GM12892 (cell line): ENCODE measurements at places on chromosomes 2 and 18.
A peak's percentile ranks its signal among the peaks of the same experiment; 100 is the strongest.

DNA sequence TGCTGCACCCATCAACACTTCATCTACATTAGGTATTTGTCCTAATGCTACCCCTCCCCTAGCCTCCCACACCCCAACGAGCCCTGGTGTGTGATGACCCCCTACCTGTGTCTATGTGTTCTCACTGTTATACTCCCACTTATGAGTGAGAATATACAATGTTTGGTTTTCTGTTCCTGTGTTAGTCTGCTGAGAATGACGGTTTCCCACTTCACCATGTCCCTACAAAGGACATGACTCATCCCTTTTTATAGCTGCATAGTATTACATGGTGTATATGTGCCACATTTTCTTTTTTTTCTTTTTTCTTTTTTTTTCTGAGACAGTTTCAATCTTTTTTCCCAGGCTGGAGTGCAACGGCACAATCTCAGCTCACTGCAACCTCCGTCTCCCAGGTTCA, 284.1 kb upstream of the CYP26B1 start:
- DNase-seq: no peak

GRCh38 chr2:156695020-156695419, 258.8 kb downstream of the GPD2 start:
- no peak for DNase-seq

DNA sequence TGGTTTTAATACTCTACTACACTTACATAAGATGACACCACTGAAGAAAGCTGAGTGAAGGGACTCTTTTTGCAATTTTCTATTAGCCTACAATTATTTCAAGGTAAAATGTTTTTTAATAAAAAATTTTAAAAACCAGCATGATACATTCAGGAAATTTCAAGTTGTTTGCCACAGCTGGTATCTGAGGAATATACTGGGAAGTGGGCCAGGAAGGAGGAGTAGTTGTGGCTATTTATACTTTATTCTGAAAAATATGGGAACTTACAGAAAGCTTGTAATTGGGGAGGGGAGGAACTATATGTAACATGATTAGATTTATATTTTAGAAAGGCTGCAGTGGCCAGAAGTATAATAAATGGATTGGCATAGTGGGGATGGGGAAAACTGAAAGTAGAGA, 40.8 kb downstream of the WDR35 start:
- no peak for DNase-seq

- peak; percentile 56 for DNase-seq
Observed at GRCh38 chr2:47767880-47768609, 14.9 kb upstream of the MSH6 start.

DNA sequence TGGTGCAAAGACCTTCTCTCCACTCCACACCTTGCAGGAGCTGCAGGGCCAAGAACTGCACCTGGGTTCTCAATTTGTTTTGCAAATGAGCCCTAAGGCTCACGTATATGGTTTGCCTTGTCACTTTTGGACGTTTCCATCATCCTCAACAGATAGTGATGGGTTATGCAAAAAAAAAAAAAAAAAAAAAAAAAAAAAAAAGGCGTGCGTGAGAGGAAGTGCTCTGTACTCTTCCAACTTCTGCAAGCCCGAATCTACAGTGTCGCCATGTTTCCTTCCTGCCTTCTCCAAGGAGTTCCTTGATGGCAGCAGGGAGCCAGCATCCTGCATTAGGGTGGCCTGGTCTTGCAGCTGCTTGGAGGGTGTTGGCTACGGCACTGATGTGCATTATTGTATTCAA, 4.0 kb upstream of the INHBB start:
- no peak for DNase-seq

DNA sequence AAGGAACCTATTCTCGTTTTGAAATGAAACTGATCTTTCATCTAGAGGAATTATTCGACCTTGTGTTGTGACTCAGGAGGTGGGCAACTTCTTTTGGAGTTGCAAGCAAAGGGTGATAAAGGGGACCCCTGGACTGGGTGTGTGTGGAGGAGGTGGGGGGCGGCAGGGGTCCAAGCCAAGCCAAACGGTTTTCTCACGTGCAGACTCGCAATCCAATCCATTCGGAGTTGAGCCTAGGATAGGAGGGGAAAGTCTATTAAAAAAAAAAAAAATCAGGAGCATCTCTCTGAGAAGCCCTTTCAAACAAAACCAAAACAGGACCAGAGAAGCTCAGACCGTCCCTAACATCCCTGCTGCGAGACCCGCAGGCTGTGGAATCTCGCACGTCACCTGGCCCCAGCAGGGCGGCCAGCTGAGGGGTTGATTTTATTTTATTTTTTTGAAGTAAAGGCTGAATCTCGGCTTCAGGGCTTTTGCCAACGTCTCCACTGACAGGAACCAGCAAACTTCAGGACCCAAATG, 3.7 kb upstream of the ZEB2 start:
- DNase-seq: no peak

- DNase-seq: no peak
Observed at GRCh38 chr2:42036413-42036812, 11.4 kb upstream of the PKDCC start.

- no peak for DNase-seq
Observed at GRCh38 chr2:167404627-167405284, 516.5 kb downstream of the XIRP2 start.

- no peak for DNase-seq
Observed at GRCh38 chr18:47996091-47996541, 65.7 kb upstream of the SMAD2 start.

- no peak for DNase-seq
Observed at GRCh38 chr2:201858281-201859184, 52.2 kb downstream of the CDK15 start.

GRCh38 chr2:197926673-197927072, 122.3 kb downstream of the PLCL1 start:
- no peak for DNase-seq

GRCh38 chr2:192696857-192697256, 502.1 kb upstream of the TMEFF2 start:
- DNase-seq: no peak

DNA sequence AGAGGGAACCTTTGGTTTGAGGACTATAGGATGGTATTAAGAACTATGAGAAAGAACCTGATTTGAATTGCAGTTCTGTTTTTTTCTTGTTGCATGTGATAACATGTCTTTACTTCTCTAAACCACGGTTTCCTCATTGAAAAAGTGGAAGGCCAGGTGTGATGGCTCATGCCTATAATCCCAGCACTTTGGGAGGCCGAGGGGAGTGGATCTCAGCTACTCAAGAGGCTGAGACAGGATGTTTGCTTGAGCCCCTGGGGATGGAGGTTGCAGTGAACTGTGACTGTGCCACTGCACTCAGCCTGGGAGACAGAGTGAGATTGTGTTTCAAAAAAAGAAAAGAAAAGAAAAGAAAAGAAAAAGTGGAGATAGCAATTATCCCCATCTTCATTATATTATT, 32.3 kb downstream of the SCN9A start:
- no peak for DNase-seq

GRCh38 chr18:79169958-79170555, 100.9 kb downstream of the ATP9B start:
- no peak for DNase-seq

GRCh38 chr2:15752552-15753232, 161.0 kb downstream of the DDX1 start:
- no peak for DNase-seq

DNA sequence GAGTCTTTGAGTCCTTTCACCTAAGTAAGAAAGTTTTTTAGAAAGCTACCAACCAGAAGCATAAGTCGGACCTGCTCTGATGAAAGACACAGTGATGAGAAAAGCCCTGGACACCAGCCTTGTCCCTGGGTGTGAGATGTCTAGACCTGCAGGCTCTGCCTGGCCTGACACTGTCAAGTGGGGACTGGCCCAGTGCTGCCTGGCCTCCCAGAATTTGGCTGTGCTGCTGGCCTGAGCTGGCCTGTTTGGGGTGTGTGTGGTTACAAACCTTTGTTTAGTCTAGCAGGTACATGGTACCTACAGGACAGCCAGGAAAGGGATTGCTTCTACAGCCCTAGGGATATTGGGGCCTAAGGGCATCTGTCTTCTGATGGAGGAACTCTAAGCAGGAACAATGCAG, 48.3 kb downstream of the ASB1 start:
- DNase-seq: no peak

DNA sequence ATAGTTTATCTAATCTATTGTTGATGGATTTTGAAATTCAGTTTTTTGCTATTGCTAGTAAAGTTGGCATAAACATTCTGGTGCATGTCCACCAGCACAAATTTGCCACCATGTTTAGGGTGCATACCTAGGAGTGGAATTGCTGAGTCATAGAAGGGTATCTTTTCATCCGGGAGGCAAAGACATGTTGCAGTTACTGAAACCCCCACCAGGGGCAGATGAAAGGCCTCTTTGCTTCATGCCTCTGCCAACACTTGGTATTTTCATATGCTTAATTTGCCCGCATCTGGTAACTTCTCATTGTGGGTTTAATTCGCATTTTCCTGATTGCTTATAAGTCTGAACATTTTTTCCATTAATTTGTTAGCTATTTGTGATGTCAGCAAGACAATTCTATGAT, 8.2 kb downstream of the DCC start:
- DNase-seq: no peak

- DNase-seq: no peak
Observed at GRCh38 chr2:29228947-29229346, 113.7 kb downstream of the CLIP4 start.

DNA sequence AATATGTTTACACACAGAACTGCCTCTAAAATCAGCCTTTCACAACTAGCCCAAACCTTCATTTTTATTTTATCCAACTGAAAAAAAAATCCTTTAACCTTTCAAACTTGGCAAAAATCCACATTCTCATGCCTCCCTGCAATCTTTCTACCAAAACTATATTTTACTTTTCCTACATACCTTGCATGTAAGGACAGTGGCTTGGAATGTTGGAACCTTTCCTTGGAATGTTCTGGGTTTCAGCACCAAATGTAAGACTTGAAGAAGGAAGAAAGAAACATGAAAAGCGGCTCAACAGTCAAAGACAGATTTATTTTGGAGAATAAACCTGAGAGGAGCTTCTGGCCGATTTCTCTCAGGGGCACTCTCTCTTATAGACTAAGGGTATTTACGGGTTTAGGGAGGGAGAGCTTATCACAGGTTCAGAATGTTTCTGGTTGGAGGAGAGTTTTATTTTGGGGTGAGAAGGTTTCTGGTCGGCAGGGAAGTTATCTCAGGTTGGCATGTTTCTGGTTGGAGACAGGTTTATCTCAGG, 79.7 kb downstream of the RRM2 start:
- DNase-seq: no peak

- no peak for DNase-seq
Observed at GRCh38 chr2:183093857-183094657, 15.5 kb downstream of the DUSP19 start.

- no peak for DNase-seq
Observed at GRCh38 chr18:32366586-32367538, 103.8 kb downstream of the GAREM1 start.

- DNase-seq: no peak
Observed at GRCh38 chr2:15492773-15493325, 68.3 kb downstream of the NBAS start.

- no peak for DNase-seq
Observed at GRCh38 chr2:30282721-30283120, 51.4 kb downstream of the LBH start.

DNA sequence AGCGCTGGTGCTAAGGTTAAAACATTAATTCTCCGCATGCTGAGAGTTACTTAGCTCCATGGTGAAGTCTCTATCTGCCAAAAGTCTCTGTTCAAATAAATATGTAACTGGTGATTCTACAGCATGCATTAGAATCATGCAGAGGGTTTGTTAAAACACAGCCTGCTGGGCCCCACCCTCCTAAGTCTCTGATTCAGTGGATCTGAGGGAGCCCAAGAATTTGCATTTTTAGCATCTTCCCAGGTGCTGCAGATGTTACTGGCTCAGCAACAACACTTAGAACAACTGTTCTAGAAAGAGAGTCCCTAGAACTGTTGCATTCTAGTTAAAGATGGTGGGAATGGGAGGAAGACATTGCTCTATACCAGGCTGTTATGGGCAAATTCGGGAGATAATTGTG, 73.4 kb downstream of the DPP10 start:
- no peak for DNase-seq

- no peak for DNase-seq
Observed at GRCh38 chr2:190023860-190024259, 38.7 kb downstream of the MSTN start.

- DNase-seq: no peak
Observed at GRCh38 chr2:134362740-134363139, 108.9 kb downstream of the MGAT5 start.

- no peak for DNase-seq
Observed at GRCh38 chr18:27627927-27628326, 442.8 kb upstream of the CHST9 start.

- DNase-seq: no peak
Observed at GRCh38 chr18:77099485-77100370, 32.9 kb downstream of the MBP start.

- no peak for DNase-seq
Observed at GRCh38 chr2:263022-263738, 652 bp downstream of the SH3YL1 start.

GRCh38 chr18:46099463-46099862, 1.4 kb upstream of the ATP5F1A start:
- no peak for DNase-seq

DNA sequence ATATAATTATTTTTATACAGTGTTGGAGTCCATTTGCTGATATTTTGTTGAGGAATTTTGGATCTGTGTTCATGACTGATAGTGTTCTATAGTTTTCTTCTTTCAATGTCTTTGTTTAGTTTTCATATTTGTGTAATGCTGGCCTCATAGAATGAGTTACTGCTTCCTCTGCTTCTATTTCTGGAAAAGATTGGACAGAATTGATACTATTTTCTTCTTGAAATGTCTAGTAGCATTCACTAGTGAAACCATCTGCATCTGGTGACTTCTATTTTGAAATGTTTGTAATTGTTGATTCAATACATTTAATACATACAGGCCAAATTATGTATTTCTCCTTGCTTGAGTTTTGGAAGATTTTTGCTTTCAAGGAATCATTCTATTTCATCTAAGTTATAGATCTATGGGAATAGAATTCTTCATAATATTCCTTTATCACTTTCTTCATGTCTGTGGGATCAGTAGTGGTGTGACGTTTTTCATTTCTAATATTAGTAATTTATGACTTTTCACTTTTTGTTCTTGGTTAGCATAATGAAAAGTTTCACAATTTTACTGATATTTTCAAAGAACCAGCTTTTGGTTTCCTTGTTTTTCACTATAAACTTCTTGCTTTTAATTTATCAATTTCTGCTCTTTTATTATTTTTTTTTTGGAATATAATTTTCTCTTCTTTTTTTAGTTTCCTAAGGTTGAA, 509.9 kb upstream of the VRK2 start:
- no peak for DNase-seq

- DNase-seq: no peak
Observed at GRCh38 chr2:50374711-50375110, 657.2 kb downstream of the NRXN1 start.

- DNase-seq: no peak
Observed at GRCh38 chr2:59223742-59224141, 982.6 kb upstream of the FANCL start.

DNA sequence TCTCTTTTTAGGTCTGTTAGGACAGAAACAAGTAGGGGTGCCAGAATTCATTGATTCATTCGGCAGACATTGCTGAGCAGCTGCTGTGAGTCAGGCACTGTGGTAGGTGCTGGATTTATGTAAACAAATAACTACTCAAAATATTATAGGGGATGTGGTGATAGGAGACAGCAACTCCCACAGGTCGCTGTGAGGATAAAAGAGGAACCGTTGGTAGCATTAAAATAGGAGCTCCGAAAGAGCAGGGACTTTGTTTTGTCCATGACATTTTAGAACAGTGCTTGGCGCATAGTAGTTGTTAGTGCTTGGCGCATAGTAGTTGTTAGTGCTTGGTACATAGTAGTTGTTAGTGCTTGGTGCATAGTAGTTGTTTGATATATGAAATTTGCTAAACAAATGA, 29.2 kb downstream of the ATP6V1C2 start:
- DNase-seq: no peak
